ENCODE measurements at places on chromosomes 12 and 14. TPM values are rescaled to one million over a fixed set of nuclear protein-coding genes. Genes with fewer than 3 reads are reported as not detected.

DNA sequence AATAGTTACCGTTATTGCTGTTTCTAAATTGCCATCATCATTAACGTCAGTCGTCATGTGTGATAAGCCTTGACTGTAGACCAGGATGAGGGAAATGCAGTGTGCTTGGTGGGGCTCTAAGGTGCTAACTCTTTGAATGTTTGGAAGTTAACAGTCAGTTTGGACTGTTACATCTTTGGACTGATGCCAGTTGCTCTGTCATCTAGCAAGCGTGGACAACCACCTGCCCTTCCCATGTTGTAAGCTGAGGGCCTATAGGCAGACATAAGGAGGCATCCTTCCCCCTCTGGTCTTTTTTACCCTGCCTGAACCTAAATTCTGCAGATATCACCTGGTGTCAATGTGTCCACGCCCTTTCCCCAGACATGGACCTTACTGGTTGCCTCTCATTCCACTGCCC, 94.4 kb downstream of the PPP2R5C start:
- DNase-seq = no peak

GRCh38 chr12:76272287-76272686, 75.9 kb downstream of the BBS10 start:
- DNase-seq = no peak

- peak; percentile 50 for DNase-seq
Observed at GRCh38 chr12:14774906-14775635, 28.2 kb downstream of the WBP11 start.

DNA sequence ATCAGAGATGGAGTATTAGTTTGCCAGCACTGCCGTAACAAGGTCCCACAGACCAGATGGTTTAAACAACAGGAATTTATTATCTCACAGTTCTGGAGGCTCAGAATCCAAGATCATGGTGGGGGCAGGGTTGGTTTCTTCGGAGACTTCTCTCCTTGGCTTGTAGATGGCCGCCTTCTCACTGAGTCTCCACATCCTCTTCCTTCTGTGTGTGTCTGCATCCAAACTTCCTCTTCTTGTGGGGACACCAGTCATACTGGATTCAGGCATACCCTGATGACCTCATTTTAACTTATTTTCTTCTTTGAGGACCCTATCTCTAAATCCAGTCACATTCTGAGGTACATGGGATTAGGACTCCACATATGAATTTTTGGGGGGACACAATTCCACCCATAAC, 455.5 kb downstream of the RGS6 start:
- no peak for DNase-seq

Gene MAP3K9
- total RNA-seq = 19.7 TPM

Gene CLEC4C
- total RNA-seq = not detected

- DNase-seq = no peak
Observed at GRCh38 chr12:45623221-45623620, 106.3 kb upstream of the ARID2 start.

Gene SDR9C7
- not detected for total RNA-seq

Gene IPO4
- 28.1 TPM for total RNA-seq

GRCh38 chr14:105897725-105898113, 371.3 kb downstream of the TMEM121 start:
- DNase-seq = no peak

Gene PIP4K2C
- 29.6 TPM for total RNA-seq

Gene MANSC4
- not detected for total RNA-seq

Gene KRT85
- total RNA-seq = not detected

Gene KRT2
- not detected for total RNA-seq

Gene TTC8
- total RNA-seq = 51.4 TPM

GRCh38 chr14:104927432-104927816, 2.7 kb downstream of the PLD4 start:
- DNase-seq = no peak

- no peak for DNase-seq
Observed at GRCh38 chr12:53506881-53507602, at the start of gene NPFF. Gene NPFF, minus strand, starts transcription at chr12:53507484. Its CDS starts 10 bp downstream, at chr12:53507474.

Gene C1R
- total RNA-seq = 386 TPM

- no peak for DNase-seq
Observed at GRCh38 chr12:1510056-1510812, 84.1 kb downstream of the FBXL14 start.

DNA sequence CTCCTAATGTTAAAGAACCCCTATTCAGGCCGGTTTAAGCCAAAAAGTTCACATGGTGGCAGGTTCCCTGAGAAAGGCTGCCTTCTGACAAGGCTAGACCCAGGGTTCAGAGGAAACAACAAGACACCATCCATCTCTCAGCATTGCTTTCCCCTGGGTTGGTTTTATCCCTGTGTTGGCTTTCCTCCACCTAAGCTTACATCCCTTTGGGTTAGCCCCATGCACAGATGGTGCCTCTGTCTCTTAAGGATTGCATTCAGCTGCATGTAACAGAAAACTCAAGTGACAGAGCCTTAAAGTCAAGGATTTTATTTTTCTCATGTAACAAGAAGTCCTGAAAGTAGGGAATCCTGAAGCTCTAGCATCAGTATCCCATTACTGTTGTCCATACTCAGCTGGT, 42.8 kb upstream of the RIN3 start:
- DNase-seq = no peak

Gene NXPH4
- 0.27 TPM for total RNA-seq

- no peak for DNase-seq
Observed at GRCh38 chr12:104734541-104735095, 223.5 kb downstream of the SLC41A2 start.

Gene HSP90B1
- total RNA-seq = 1,110 TPM

Gene KRT74
- not detected for total RNA-seq

DNA sequence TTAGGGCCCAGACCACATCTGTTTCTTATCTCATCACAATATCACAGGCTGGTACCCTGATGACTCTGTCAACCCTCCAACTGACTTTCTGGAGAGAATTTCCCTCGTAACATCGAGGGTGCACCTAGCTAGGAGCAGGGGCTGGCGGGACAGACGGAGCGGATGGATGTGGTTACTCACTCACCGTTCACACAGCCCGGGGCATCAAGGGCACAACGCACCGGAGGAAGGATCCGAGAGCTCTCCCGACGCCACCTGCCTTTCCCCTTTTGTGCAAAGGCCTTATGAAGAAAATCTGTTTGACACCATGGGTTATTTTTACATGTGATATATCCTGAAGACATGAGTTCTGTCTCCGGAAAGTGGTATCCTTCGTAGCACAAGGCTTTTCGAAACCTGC, 31.4 kb downstream of the SLC15A4 start:
- no peak for DNase-seq

Gene MYF6
- total RNA-seq = not detected

Gene TAS2R13
- total RNA-seq = 15.6 TPM

- no peak for DNase-seq
Observed at GRCh38 chr12:132657004-132657727, 30.0 kb downstream of the POLE start.

Gene TAS2R19
- 12.0 TPM for total RNA-seq

Gene PEX5
- total RNA-seq = 37.6 TPM

DNA sequence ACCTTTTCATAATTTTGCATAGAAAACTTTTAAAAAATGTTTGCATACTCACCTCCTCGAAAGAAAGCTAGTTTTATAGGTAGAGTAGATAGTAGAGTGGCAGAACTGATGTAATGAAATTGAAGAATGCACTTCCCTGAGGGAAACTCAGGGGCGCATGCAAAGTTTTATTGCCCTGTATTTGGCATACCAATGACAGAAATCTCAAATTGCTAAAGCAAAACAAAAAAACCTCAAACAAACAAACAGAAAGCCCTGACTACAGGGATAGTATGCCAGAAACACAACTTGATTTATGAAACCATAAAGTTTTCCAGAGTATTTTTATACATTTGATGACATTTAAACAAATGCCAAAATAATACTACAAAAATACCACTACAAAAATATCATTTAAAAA, 1.8 kb downstream of the RASSF9 start:
- DNase-seq = no peak

Gene TEX22
- total RNA-seq = 0.33 TPM

DNA sequence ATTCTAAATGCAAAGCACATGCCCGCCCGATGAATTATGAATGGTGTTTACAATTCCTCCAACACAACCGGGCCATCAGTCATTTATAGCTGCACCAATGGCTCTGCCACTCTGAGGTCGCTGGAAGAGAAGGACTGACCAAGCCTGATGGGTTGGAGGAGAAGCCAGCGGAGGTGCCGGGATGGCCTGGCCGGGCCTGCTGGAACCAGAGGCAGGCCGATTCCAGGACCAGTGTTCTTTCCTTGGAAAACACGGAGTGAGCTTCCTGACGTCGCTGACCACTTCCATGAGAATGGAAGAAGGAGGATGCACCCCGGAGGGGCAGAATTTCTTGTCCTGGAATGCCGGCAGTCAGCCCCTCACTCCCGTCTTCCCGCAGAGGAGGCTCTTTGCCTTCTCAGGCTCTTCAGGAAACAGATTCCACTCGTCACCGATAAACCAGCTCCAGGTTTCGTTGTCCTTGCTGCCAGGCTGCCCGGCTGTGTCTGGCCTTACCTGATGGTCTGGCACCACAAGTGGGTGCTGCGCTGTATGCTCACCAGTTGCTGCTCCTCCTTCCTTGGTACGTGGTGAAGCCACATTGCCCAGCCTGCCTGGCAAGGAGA, 358.5 kb upstream of the SFSWAP start:
- DNase-seq = no peak

Gene LRP1-AS
- not detected for total RNA-seq

DNA sequence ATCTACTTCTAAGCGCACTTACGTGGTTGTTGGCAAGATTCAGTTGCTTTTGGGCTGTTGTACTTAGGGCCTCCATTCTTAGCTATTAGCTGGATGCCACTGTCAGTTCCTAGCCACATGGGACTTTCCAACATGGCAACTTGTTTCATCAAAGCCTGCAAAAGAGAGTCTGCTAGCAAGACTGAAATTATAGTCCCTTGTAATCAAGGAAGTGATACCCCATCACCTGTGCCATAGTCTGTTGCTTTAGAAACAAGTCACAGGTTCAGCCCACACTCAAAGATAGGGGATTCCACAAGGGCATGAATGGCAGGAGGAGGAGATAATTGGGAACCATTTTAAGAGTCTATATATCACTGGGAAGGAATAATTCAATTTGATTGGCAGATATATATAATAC, 27.1 kb upstream of the SLC17A8 start:
- no peak for DNase-seq

Gene PPFIBP1
- total RNA-seq = 199 TPM

Gene TEAD4
- total RNA-seq = 35.0 TPM

- no peak for DNase-seq
Observed at GRCh38 chr14:90154110-90154509, 92.3 kb downstream of the KCNK13 start.

- DNase-seq = no peak
Observed at GRCh38 chr12:10636611-10637010, 23.2 kb upstream of the MAGOHB start.

GRCh38 chr14:33839193-33840076, 111.4 kb downstream of the EGLN3 start:
- DNase-seq = peak; percentile 39

DNA sequence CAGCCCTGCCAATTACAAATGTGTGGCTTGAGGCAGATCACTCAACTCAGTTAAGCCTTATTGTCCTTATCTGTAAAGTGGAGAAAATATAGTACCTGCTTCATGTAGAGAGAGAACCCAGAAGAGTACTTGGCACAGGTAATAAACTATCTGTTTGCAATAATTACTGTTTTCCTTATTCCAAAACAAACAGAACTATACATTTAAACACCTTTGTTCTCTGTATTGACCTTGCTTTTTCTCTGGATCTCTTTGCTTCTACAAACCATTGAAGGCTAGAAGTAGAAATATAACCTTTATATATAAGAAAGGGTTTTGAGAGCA, 70.8 kb upstream of the SRSF5 start:
- DNase-seq = no peak

DNA sequence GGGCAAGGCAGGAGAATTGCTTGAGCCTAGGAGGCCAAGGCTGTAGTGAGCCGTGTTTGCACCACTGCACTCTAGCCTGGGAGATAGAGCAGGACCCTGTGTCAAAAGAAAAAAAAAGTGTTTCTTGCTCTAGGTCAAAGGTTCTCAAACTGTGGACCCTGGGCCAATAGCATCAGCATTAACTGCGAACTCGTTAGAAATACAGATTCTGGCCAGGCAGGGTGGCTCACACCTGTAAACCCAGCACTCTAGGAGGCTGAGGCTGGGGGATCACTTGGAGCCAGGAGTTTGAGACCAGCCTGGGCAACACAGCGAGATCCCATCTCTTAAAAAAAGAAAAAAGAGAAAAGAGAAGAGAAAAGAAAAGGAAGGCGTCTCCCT, 858 bp downstream of the RILPL2 start:
- no peak for DNase-seq

- no peak for DNase-seq
Observed at GRCh38 chr14:63276016-63276415, 42.7 kb downstream of the GPHB5 start.

DNA sequence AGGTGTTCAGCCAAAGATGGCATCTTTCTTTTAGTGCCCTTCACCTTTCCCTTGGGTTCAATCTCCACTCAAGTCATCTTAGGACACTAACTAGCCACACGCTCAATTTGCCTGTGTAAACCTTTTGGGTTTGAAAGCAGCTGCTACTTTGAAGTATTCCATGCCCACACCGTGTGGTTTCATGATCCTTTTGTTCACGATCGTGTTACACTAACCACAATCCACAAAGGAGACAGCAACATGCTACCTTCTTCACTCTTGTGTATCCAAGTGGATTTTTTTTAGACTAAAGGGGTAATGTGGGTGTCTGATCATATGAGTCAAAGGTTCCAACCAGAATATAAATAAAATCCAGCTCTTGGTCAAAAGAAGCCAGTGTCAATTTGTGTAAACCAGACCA, 122.7 kb upstream of the FAR2 start:
- no peak for DNase-seq

- DNase-seq = no peak
Observed at GRCh38 chr12:4273273-4273651, 300 bp upstream of the CCND2 start.

GRCh38 chr12:112116232-112117060, 7.9 kb upstream of the NAA25 start:
- peak; percentile 20 for DNase-seq

GRCh38 chr12:64560396-64561301, 49.6 kb upstream of the RASSF3 start:
- DNase-seq = no peak

Gene KRT75
- not detected for total RNA-seq

- no peak for DNase-seq
Observed at GRCh38 chr12:118042091-118042490, 18.9 kb downstream of the WSB2 start.

Gene PRR4
- total RNA-seq = 7.5 TPM

Gene SLC25A21
- total RNA-seq = 0.29 TPM

DNA sequence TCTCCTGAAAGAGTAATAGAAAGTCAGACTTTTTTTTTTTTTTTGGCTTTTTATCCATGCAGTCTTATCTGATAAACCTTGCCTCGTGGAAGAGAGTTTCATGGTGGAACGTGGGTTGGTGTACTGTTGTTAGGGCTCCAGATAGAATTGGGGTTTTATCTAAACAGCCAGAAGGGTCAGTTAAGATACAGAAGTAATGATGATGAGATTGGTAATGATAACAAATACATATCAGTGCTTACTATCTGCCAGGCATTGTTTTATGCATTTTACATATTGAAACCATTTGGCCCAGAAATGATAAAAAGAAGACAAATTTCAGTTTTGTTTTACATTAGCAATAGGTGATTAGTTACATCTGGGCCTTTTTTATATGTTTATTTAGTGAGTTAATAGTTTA, 372.8 kb upstream of the PRICKLE1 start:
- no peak for DNase-seq

- DNase-seq = no peak
Observed at GRCh38 chr14:101250336-101250947, 310.9 kb upstream of the DIO3 start.

Gene APOF
- not detected for total RNA-seq

- DNase-seq = no peak
Observed at GRCh38 chr14:24145219-24145618, 1.2 kb downstream of the PSME2 start.

Gene SART3
- total RNA-seq = 117 TPM

Gene HNRNPA1
- 413 TPM for total RNA-seq

Gene COCH
- 0.96 TPM for total RNA-seq
